ENCODE measurements at places on chromosomes 11 and 22. TPM values are rescaled to one million over a fixed set of nuclear protein-coding genes. Genes with fewer than 3 reads are reported as not detected.

CHRDL2 gene
- not detected for total RNA-seq

OR52I2 gene
- not detected for total RNA-seq

CCDC116 gene
- not detected for total RNA-seq

AQP11 gene
- 0.59 TPM for total RNA-seq

APOA5 gene
- not detected for total RNA-seq

VSTM5 gene
- total RNA-seq = 0.67 TPM

OR2AG1 gene
- total RNA-seq = not detected

ART1 gene
- total RNA-seq = not detected

APOA4 gene
- total RNA-seq = not detected

B3GAT1 gene
- total RNA-seq = not detected

CCDC86 gene
- total RNA-seq = 37.3 TPM

ZP1 gene
- total RNA-seq = 0.50 TPM
